COR-L47 (cell line): ENCODE measurements at places on chromosomes 7 and 10.
A peak's percentile ranks its signal among the peaks of the same experiment; 100 is the strongest.

DNA sequence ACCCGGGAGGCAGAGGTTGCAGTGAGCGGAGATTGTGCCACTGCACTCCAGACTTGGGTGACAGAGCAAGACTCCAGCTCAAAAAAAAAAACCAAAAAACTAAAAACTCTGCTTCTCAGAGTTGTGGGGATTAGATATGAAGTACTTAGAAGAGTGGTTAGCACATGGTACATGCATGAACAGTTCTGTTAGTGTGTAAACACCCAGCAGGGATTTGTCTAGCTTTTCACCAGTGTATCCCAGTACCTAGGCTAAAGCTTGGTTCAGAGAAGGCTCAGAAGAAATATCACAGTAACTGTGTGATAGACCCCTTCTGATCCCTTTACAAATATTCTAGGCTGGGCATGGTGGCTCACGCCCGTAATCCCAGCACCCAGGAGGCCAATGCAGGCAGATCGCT is 9.5 kb downstream of the PPIA start:
- DNase-seq, result no peak

- no peak for DNase-seq
Observed at GRCh38 chr7:72925546-72926120, 738 bp downstream of the POM121 start.

- no peak for DNase-seq
Observed at GRCh38 chr7:156167417-156167807, 355.1 kb upstream of the SHH start.

GRCh38 chr7:136859803-136860202 is 8.6 kb upstream of the CHRM2 start:
- DNase-seq, result no peak

DNA sequence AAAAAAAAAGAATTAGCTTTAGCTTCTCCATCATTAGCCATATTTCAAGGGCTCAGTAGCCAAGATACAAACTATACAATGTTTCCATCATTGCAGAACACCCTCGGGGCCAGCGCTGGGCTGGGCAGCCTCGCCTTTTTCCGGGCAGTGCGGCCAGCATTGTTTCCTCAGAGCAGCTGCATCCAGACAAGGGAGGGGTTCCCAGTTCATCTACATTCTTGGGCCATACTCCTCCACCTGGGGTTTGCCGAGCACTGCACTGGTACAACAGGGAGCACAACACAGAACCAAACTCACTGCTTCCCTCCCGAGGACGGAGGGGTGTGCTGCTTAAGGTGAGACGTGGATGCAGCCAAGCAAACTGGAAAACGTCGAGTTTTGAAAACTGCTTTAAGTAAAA is 2.4 kb upstream of the PKD1L1 start:
- DNase-seq, result peak; percentile 21

DNA sequence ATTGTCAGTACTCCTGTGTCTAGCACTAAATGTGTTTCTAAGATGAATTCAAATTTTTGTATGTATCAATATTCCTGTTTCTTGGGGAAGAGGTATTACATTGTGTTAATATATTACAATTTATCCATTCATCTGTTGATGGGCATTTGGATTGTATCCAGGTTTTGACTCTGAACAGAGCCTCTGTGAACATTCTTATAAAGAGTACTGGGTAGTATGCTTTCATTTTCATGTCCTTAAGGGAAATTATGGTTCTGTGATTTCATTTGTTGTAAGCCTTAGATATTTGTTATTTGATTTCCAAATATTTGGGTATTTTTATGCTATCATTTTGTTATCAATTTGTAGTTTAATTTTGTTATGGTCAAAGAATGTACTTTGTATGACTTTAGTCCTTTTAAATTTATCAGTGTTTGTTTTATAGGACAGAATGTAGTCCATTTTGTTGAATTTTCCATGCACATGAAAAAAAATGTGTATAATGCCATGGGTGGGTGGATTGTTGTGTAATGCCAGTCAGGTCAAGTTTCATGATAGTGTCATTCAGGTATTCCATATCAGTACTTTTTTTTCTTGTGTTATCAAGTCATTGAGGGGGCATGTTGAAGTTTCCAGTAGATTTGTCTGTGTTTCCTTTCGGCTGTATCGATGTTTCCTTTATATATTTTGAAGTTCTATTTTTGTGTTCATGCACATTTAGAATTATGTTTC is 38.4 kb downstream of the STAM start:
- DNase-seq, result no peak

DNA sequence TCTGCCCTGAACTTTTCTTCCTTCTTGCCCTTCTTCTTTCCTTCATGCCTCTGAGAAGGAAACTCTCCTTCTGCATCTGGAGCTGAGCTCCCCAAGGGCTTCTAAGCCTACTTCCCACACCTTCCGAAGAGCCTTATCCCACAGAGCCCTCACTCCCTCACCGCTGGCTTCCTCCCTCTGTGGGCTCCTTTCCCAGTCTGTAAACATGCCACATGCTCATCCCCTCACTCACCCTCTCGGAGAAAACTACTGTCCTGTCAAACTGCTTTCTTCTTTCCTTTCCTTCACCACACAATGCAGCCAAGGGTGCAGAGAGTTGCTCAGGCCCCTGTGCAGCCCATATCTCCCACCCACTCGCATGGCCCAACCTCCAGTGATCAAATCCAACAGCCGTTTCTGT is 18.1 kb downstream of the ANKRD16 start:
- no peak for DNase-seq

GRCh38 chr10:33706191-33706590 is 371.7 kb upstream of the NRP1 start:
- DNase-seq, result no peak

GRCh38 chr7:24703296-24703695 is 54.0 kb downstream of the GSDME start:
- no peak for DNase-seq

- DNase-seq, result no peak
Observed at GRCh38 chr10:51707821-51708424, 8.5 kb upstream of the CSTF2T start.

- peak; percentile 23 for DNase-seq
Observed at GRCh38 chr7:148204639-148205304, 385.8 kb upstream of the C7orf33 start.

- DNase-seq, result no peak
Observed at GRCh38 chr7:157904211-157904865, 567.5 kb downstream of the DNAJB6 start.

- no peak for DNase-seq
Observed at GRCh38 chr7:31110331-31111108, 58.4 kb downstream of the ADCYAP1R1 start.

GRCh38 chr10:48251525-48252353 is 22.8 kb downstream of the FRMPD2 start:
- peak; percentile 3 for DNase-seq

GRCh38 chr10:21449288-21449966 is 76.1 kb downstream of the SKIDA1 start:
- no peak for DNase-seq

- DNase-seq, result no peak
Observed at GRCh38 chr7:2251841-2252771, 10.1 kb downstream of the NUDT1 start.

GRCh38 chr10:96639899-96640298 is 53.1 kb upstream of the TM9SF3 start:
- DNase-seq, result no peak

DNA sequence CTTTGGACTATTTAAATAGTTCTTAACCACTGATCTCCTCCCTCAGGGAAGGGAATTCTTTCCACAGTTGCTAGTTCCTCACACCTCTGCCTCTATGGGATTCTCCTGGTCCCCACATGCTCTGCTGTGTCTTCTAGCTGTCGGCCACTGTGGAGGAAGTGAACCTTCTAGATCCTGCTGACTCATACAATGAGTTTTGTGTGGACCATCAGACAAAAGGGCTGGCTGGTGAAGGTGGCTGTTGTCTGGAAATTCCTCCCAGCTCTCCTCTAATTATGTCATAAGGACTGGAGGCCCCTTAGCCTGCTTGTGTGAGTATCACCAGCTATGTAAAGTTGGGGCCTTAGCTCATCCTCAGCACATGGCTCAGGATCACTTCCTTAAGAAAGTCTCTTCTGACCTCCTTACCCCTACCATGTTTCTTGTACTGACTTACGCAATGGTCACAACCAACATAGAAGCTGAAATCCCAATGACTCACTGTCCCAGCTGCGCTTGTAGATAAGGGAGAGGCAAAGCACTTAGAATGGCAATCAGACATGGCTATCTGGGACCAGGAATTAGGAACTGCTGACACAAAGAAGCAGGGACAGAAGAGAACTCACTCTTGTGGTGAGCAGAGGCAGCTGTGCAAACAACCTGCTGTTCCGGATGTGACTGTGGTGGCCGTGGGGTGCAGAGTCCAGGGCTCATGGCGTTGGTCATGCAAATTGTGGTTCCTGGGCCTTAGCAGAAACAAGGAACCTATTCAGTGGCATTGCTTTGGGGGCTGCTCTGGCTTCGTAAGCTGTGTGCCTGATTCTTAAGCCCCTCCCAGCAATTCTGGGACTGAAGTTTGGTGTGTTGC is 2.5 kb upstream of the MACC1 start:
- peak; percentile 66 for DNase-seq

GRCh38 chr7:36048902-36049240 is 104.2 kb upstream of the EEPD1 start:
- DNase-seq, result no peak

DNA sequence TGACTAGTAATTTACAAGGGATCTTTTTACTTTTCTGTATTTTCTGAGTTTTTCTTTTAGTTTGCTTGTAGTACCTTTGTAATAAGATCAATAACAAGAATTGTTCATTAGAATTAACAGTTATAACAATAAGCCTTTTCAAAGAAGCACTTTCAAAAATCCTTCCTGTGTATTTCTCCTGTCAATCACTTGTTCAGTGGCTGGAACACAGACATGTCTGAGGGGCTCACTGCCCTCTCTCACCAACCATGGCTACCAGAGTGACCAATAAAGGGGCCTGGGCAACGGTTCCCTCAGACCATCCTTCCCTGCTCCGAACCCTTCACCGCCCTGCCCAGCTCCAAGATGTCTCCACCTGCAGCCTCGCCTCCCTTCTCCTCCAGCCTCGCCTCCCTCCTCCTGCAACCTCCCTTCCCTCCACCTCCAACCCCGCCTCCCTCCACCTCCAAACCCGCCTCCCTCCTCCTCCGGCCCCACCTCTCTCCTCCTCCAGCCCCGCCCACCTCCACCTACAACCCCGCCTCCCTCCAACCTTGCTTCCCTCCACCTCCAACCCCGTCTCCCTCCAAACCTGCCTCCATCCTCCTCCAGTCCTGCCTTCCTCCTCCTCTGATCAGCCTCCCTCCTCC is 353.4 kb downstream of the TNS3 start:
- DNase-seq, result no peak

DNA sequence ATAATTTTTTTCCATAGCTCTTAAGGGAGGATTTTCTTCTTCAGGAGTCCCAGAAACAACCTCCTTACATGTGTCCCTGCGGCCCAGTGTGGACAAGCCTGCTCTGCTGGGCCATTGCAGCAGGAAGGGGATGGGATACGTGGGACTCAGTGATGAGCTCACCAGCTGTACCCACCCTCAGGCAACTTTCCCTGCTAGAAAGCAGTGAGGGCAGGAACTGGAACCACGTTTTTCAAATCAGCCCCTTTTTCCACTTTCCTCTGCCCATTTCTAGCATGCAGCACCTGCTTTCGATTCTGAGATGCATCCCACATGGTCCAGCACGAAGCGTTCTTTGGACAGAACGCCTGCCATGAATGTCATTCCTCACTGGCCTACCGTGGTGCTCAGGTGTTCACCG is 232.7 kb downstream of the KLF6 start:
- DNase-seq, result no peak

DNA sequence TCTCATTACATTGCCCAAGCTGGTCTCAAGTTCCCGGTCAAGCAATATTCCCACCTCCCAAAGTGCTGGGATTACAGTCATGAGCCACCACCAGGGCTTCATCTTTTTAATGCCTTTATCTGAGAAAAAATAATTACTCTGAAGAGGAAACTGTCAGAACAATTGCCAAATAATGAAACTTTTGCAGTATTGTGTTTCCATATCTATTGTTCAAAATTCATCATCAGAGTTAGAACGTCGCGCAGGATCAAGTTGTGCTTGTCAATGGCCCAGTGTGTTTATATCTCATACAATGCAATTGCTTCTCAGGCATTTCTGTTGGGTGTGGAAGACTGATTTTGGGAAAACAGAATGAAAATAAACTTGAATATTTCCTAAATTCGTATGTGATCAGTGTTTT is 143.1 kb downstream of the ARID5B start:
- no peak for DNase-seq

DNA sequence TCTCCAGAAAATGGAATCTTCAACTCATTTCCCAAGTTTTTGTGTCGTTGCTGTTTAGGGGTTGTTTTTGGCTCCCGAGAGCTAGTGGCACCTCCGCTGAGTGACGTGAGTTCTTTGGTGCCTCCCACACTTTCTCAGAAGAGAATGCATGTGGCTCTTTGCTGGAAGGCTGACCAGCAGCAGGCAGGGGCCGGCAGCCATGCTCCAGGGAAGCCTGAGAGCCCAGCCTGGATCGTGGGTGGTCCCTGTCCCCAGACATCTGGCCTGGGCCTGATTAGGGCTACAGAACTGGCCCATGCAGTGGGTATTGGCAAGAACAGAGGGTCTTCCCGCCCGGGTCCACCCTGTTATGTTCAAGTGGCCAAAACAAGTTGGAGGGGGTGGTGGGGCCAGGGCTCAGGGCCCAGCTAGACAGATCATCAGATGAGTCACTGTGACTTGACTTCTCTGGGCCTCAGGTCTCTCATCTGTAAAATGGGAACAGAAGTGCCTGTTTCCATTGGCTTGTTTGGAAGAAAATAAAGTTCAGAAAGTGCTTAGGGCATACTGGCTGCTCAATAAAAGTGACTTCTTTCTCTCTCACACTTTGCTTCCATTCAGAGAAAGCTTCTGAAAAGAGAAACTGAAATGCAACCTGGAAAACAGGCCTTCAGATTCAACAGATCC is 83.1 kb downstream of the STRA8 start:
- DNase-seq, result no peak

DNA sequence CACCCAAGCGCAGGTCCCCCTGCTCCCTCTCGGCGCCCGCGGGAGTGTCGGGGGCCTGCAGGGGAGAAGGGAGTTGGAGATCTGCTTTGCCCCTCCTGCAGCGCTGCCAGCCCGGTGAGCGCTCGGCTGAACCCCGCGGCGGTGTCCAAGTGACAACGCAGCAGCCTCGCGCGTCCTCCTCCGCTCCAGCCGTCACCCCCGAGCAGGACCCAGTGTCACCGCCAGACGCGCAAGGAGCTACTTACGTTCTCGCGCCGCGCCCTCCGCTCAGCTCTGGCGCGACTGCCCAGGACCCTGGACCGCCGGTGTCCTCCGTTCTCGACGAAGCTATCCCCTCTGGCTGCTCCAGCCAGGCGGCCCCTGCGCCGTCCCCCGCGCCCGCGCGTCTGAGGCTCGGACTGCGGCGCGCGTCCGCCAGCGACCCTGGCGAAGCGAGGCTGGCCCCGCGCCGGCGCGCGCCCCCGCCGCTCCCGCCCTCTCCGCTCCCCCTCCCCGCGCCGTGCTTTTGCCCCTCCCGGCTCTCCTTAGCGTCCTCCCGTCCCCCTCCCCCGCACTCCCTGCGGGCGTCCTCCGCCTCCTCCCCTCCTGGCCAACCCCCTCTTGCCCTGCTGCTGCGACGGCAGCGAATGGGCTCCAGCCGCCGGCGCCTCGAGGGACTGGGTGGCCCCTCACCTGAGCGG is at the start of gene NRCAM:
Gene NRCAM (minus strand): TSS at position 439 of the 680 bp plus-strand sequence. CDS start 216,372 bp downstream, outside the sequence.
- DNase-seq, result peak; percentile 90
